Activated naive CD4-positive, alpha-beta T cell (primary cell): ENCODE measurements at places on chromosomes 2 and 18.

DNA sequence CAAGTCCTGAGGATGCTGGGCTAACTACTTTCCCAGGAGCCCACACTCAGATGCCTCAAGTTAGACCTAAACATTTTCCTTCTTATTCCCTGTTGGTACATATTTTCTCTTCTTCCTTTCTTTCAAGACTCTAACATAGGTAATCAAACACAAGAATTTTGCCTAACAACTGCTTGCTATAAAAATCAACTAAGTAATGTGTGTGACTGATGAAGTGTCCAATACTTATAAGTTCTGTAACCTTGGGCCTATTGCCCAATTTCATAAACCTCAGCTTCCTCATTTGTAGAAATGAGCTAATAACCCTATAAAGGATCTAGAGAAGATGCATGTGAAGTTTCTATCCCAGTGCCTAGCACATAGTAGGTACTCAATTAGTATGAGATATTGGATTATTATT is 31.6 kb upstream of the PIK3C3 start:
- DNase-seq: no peak

DNA sequence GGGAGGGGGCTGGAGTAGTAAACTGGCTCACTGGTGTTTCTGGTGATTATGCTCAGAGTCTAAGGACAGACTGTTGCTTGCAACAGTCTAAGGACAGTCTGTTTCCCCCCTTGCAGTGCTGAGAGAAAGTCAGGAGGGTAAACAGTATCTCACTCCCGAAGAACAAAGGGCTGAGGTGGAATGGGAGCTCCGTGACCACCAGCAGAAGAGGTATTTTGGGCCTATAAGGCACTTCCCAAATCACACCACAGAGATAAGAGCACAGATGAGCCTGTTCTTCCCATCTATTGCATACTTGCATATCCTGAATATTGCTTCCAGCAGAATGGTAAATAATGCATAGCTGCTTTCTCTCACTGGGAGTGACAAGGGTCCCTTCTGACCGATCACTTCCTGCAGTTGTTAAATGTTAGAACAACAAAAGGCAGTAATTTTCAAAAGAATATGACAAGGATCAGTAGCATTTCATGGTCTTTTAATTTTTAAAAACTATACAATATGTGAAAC is 160.4 kb upstream of the LYPD1 start:
- DNase-seq: no peak

GRCh38 chr2:147351784-147352183 is 493.0 kb upstream of the ACVR2A start:
- no peak for DNase-seq

DNA sequence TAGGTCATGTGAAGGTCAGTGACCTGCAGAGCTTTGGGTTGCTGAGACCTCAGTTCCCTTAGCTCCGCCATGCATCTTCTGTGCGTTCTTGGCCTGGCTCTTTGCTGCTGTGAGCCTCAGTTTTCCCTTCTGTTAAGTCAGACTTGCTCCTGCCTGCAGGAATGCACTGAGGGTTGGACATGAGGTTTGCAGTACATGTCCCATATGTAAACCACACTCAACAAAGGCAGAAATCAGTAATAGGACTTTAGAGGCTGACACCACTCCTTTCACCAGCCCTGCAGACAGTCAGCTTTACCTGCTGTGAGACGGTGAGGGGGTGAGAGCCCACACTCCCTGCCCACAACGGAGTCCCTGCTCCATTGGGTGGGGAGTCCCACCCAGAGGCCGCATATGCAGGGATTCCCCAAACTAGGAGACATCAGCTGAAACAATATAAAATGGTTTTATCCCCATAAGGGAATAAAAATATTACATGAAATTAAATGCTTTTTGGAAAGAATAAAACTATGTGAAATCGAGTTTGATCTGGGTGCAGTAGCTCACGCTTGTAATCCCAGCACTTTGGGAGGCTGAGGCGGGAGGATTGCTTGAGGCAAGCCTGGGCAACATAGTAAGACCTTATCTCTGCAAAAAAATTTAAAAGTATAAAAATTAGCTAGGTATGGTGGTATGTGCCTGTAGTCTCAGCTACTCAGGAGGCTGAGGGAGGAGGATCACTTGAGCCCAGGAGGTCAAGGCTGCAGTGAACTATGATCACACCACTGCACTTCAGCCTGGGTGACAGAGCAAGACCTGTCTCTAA is 55.1 kb downstream of the MYO7B start:
- no peak for DNase-seq

DNA sequence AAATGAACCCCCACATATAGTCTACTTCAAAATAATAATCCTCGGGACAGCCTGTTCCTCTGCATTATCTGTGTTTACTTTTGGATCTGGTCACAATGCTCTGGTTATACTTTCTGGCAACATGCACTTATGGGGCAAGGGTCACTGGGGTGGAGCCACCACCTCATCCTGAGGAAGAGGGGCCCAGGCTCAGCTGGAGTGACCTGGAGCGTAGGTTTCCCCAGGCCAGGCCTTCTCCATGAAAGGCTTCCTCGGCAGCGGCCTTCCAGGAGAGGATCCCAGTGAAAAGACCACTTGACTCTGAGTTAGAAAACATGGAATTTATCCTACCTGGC is 237.4 kb downstream of the SETBP1 start:
- DNase-seq: no peak

- DNase-seq: no peak
Observed at GRCh38 chr2:134275058-134275862, 21.4 kb downstream of the MGAT5 start.

DNA sequence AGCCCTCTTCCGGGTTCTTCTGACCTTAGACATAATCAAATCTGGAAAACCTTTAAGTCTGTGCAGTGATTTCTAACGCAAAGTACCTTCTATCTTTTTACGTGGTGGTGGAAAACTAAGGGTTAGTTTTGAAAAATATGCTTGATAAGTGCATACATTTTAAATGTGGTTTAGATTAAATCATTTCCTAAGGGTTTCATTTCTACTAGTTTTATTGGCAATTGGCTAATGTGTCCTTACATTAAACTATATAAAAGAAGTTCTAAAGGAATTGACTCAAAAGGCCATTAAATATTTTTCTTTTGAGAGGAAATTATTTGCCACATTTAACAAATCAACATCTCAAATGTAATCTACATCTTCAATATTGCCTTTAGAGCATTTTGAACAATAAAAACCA is 268.3 kb upstream of the THUMPD2 start:
- DNase-seq: no peak

GRCh38 chr2:134103196-134103595 is 150.7 kb upstream of the MGAT5 start:
- DNase-seq: no peak

GRCh38 chr2:8203364-8203763 is 478.5 kb upstream of the ID2 start:
- DNase-seq: no peak

DNA sequence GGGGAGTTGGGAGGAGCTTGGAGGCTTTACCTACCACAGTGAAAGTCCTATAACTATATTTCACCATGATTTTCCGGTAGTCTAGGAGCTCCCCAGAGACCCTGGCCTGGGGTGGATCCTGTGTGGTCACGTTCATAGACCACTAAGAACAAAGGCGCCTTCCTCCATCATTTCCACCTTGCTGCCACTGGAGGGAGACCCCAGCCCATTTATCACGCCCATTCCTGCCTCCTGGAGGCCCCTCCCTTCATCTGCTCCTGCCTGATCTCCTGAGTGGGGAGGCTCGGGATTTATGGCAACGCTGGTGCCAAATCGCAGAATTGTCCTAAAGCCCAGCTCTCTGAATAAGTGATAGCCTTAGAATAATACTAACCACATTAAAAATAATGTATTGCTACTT is 507.6 kb upstream of the SPHKAP start:
- DNase-seq: no peak

- DNase-seq: no peak
Observed at GRCh38 chr2:145197944-145198343, 678.0 kb upstream of the ZEB2 start.

- DNase-seq: no peak
Observed at GRCh38 chr2:2874805-2875204, 502.8 kb downstream of the EIPR1 start.
